Activated gamma-delta T cell (primary cell): ENCODE measurements at places on chromosomes 4 and X.

- no peak for DNase-seq
These were observed 372.1 kb upstream of the SMIM31 start for GRCh38 chr4:164381859-164382258.

GRCh38 chrX:21958187-21958586 is 17.7 kb downstream of the SMS start:
- DNase-seq: no peak

DNA sequence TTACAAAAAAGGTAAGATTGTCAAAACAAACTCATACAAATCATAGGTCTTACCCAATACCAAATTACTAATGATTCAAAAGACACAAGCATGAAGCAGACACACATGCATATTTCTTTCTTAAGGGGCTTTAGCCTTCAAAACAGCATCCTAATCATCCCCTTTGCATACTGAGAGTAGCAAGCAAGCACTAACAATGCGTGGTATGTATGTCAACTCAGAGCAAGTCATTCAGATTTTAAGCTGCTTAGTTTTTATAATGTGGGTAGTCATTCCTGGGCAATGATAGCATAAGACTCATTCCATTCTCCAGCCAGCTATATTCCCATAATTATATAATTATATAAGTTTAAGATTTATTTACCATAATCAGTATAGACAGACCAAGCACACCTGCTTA is 219.6 kb downstream of the DKK2 start:
- DNase-seq: no peak

GRCh38 chr4:163755013-163755412 is 260.5 kb downstream of the TMA16 start:
- no peak for DNase-seq

DNA sequence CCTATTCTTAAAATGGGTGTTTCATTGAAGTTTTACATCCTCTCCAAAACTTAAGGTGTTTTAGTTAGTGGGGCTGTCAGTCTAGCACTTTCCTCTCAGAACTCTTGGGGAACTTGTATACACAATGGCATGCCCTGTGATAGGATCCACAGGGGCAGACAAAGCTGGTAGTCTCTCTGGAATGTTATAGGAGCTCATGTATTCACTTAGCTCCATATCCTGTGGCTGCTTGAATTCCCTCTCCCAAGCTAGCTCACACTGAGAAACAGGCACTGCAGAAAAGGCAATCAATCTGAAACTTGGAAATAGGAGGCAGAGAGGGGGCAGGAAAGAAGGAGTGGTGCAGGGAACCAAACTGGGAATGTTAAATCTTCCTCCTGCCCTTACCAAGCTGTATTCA is 26.3 kb upstream of the ARMCX2 start:
- no peak for DNase-seq

DNA sequence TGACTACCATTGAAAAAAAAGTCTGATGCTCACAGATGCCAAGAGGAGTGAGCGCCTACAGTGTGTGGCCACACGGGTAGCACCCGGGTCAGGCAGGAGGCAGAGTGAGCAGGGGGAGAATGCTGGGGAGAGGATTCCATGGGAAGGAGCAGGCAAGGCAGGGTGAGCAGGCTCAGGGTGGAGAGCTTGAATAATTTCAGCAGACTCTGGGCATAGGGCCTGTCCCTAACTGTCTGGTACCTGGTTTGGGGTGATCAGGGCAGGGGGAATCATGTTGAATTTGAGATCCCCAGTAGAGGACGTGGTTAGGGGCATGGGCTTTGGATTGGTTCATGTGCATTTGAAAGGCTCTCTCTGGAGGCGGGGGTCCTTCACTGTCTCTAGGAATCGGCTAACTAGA is 51.2 kb upstream of the TLR3 start:
- no peak for DNase-seq

GRCh38 chr4:92566269-92566668 is 262.5 kb downstream of the GRID2 start:
- DNase-seq: no peak

DNA sequence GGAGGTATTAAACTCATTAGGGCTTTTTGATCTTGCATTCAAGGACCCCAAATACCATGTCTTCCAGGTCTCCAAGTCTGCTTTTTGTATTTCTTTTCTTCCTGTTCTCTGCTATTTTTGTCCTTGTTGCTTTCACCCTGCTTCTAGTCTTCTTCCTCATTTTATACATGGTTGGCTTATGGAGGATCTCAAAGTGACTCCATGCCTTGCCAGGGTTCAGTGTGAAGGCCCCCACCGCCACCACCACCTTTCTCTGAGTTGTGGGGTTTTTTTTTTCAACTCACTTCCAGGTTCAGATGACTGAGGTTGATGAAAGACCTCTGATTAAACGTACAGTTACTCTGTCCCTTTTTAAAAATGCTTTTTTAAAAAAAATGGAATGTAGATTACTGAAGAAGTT is 96.3 kb downstream of the MAML3 start:
- DNase-seq: no peak

GRCh38 chr4:123672987-123673386 is 276.4 kb downstream of the SPRY1 start:
- DNase-seq: no peak

GRCh38 chrX:71634366-71634765 is 16.1 kb upstream of the CXCR3 start:
- DNase-seq: no peak

DNA sequence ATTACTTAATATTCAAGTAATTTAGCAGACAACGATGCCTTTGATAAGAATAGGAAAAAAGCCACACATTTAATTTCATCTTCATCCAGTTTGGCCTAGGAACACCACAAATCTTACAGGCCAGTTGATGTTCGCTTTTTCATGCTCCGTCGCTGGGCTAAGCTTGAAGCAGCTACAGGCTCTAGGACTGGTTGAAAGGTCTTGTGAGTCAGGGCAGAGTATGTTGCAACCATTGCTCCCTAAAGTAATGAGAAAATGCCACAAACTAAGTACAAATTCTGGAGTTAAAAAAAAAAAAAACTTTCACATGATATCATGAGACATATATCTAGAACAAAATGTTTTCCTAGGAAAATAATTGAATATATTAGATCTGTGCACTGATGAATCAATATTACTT is 123.8 kb downstream of the RPS6KA6 start:
- DNase-seq: no peak

DNA sequence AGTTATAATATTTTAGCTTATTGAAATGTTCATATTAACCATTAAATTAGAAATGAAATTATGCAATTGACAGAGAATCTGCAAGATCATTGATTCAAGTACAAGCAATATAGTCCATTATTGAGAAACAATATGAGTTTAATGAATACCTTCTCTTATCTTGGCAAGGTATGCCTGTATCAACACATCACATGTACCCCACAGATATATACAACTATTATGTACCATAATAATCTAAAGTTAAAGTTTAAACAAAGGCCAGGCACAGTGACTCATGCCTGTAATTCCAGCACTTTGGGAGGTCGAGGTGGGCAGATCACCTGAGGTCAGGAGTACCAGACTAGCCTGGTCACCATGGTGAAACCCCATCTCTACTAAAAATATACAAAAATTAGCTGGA is 514.7 kb downstream of the PCDH7 start:
- DNase-seq: no peak

GRCh38 chrX:68304602-68305001 is 128.7 kb downstream of the OPHN1 start:
- DNase-seq: no peak

DNA sequence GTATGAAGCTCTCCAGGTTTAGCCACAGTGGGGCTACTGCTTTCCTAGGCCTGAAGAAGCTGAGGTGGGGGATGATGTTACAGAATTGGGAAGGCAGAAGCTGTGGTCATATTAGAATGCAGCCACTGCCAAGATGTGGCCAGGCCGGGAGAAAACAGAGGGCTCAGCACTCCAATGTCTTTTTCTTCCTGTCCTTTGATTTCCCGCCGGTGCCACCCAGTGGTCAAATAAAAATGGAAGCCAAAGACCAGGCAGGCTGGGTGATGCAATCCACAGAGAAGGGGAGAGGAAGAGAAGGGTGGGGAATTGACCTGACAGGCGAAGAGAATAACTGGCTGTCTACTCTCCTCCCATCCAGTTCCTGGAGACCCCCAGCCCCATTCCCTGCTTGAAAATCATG is 94.9 kb upstream of the SHISA3 start:
- no peak for DNase-seq
